ENCODE measurements at places on chromosomes 2 and 18.

DNA sequence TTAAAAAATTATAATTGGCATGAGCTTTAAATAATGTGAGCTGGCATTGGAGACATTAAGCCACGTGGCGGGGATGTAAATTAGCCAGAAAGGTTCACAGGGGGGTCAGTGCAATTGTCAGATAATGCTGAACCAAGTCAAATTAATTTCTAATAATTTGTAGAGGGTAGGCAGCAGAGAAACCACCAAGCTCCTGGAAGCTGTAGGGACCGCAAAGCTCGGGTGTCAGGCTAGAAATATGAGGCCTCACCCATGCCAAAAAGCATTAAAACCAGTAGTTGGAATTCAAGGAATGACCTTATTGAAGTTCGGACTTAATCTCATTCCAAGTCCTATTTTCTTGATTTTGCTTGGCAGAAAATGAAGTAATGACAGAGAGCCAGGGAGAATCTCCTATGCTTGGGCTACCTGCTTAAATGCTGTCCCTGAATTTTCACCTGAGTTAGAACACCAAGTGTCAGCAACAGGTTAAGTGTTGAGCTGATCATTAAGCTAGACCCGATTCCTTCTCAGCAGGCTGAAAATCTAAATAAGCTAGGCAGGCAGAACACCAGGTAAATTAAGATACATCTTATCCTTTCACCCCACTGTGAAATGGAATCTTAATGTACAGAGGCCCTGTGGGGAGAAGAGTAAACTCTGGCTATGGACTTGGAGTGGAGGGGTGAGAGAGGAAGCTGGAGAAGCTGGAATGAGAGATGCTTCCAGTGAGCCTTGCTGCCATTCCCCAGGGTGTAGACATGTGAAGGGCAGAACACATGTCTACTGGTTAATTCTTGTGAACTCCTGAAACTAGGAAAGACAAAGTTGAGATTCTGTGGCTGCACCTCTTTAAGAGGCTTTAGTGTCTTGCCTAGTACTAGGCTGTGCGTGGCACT is 520.0 kb downstream of the SLC4A3 start:
- no peak for DNase-seq

- DNase-seq = no peak
These were observed 359.9 kb upstream of the ZC3H15 start for GRCh38 chr2:186126181-186126580.

- DNase-seq = no peak
These were observed 100.2 kb upstream of the ARL5A start for GRCh38 chr2:151928380-151928779.

DNA sequence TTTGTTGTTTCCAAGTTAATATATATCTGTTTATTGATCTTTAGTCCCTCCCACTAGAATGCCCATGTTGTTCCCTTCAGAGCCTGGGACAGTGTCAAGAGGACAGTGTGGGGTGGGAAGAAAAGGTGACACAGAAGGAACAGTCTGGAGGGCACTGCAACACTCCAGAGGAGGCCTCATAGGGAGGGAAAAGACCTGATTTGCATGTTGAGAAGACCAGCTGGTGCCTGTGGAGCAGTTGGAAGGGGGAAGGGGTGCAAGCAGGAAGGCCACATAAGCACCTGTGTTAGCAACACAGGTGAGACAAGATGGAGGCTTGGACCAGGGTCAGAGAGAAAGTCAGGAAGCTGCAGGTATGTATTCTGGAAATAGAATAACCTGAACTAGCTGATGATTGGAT is 48.1 kb upstream of the FHOD3 start:
- DNase-seq = no peak

- DNase-seq = no peak
These were observed 26.6 kb downstream of the CDKL4 start for GRCh38 chr2:39217192-39217550.

DNA sequence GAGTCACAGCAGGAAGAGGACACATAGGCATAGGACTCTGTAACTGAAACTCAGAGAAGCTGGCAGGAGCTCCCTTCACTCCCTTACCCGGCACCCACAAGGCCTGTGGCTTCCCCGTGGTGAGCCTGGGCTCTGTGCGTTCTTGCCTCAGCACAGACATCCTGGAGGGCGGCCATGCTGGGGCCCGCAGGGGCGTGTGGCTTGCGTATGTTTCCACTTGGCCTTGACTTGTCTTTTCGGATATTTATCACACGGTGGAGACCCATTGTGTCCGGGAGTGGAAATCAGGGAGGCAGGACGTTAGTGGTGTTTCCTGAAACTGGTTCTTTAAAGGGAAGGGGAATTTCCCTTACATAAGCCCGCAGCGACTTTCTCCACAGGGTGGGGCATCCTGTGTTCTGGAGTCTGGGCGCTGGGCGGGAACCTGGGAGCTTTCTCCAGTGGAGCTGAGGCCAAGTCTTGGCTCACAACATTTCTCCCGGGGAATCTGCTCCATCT is 49.9 kb upstream of the EML6 start:
- DNase-seq = no peak

GRCh38 chr18:48934723-48935432 is 15.9 kb downstream of the SMAD7 start:
- DNase-seq = no peak

All from NCI-H1436 treated with DMSO at 0.1 percent for 48 hours (cell line).